Pulmonary artery endothelial cell (primary cell): ENCODE measurements at places on chromosomes 5 and 9.

DNA sequence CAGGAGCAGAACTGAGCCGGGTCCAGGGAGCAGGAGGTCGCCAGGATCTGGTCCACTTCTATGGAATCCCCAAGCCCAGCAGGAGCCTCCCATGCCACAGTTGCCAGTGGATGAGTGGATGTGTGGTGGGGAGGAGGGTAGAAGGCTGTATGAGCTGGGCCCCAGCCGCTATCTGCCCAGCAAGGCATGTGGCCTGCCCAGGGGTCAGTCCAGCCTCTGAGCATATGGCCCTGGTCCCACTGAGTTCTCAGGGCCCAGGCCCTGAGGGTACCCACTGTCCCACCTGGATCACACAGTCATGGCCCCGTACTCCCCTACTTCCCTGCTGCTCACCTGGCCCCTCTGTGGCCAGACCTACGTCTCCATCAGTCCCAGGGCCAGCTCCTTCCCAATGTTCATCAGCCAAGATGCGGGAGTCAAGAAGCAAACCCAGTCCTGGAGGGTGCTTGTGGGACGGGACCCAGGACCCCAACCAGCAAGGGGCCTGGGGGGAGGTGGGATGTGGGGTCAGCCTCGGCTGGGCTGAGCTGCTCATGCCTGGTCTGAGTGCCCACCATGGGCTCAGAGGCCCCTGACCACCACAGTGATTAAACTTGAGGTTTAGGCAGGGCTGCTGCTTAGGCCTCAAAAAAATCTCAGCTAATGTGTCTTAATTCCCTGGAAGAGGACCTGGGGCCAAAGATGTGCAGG is 152.7 kb downstream of the COL23A1 start:
- DNase-seq, result no peak

DNA sequence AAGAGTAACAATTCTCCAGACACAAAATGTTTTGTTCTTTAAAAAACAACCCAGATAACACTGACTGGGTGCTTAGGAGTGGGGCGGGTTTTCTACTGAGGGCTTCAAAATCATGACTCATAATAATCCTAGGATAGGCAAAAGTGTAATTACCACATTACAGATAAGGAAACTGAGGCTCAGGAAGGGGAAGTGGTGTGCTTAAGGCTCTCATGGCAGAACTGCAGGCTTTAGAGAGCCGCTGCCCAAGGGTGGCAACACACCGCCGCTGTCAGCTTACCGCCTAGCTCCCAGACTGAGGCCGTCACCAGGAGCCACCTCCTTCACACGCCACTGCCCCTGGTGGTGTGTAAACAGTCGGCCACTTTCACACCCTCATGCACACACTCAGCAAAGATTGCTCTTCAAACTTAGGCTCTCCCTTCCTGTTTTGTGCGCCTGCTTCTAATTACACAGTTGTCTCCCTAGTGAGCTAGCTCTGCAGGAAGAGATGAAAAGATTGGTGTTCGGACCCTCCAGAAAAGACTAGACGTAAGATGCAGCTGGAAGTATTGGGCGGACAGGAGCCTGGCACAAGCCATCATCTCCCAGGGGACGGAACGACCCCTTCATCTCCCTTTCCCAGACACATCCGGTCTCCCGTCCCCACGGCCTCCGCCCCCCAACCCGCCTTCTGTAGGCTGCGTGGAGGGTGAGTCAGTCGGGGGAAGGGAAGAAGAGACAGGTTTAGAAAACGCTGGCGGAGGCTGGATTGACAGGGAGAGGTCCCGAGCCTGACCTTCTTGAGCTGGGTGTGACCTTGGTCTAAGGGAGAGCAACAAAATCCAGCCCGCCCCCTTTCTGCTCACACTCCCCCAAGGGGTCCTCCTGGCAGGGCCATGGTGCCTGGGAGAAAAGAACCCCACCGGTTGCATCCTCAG is 162.7 kb downstream of the SYK start:
- no peak for DNase-seq

DNA sequence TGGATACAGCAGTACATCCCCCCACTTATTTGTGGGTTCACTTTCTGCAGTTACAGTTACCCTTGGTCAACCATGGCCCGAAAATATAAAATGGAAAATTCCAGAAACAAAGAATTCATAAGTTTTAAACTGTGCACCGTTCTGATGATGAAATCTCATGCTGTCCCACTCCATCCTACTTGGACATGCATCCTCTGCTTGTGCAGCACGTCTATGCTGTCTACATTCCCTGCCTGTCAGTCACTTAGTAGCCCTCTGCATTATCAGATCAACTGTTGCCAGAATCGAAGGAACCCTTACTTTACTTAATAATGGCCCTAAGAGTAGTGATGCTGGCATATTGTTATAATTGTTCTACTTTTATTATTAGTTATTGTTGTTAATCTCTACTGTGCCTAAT is 14.6 kb downstream of the MARCHF3 start:
- DNase-seq, result no peak

DNA sequence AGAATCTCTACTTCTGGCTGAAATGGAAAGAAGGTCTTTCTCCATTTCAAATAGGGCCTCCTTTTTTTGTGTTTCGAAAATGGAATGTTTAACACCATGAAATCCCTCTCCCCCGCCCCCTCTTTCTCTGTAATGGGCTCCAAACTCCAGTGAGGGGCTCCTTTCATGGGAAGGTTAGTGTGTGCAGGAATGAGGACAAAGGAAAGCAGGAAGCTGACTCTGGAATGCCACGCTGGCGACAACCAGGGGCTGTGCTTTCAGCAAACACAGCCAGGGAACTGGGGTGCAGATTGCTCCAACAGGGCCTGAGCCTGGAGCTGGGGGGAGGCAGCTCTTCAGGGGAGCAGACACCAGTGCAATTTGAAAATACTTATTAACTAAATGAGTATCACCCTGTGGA is 82.8 kb downstream of the CRB2 start:
- no peak for DNase-seq

- no peak for DNase-seq
Observed at GRCh38 chr9:83059417-83059816, 3.5 kb downstream of the RASEF start.

DNA sequence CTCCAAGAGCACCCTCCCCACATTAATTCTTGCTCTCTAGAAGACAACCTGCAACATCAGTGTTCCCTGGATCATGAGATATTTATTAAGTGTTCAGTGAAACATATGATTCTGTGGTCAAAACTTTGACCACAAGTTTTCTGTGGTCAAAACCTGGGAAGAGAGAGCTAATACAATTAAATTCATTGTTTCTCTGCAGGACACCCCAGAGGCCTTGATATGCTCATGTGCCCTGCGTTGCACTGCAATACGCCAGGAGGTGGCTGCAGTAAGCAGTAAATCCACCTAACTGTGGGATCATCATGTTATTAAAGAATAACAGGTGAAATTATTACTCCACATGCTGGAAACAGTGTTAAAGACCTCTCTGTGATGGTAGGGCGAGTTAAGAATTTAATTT is 109.3 kb upstream of the SPDL1 start:
- DNase-seq, result no peak

DNA sequence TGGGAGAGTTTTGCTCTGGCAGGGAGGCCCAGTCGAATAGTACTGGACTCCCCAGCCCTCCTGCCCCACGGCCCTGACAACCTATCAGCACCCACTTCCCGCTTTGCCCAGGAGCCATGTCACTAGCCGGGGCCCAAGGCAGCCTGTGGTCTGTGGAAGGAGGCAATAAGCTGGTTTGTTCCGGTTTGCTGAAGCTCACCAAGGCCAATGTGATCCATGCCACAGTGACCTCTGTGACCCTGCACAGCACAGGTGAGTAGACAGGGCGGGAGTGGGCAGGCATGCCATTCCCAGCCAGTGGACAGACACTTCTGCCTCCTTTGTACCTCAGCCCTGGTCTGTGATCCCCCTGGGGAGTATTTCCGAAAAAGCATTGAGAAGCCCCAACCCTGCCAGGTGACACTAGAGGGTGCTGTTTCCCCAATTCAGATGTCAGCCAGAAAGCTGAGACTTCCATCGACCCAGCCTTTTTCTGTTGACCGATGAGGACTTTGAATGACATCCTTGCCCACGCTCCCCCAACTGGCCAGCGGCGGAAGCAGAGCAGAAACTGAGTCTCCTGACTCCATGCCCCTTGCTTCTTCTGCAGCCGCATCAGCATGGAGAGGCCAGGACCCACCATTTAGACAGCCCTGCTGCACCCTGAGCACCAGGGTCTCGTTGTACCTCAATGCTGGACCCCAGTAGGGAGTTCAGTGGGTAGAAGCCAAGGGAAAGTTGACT is 9.6 kb downstream of the PCYOX1L start:
- DNase-seq, result no peak

DNA sequence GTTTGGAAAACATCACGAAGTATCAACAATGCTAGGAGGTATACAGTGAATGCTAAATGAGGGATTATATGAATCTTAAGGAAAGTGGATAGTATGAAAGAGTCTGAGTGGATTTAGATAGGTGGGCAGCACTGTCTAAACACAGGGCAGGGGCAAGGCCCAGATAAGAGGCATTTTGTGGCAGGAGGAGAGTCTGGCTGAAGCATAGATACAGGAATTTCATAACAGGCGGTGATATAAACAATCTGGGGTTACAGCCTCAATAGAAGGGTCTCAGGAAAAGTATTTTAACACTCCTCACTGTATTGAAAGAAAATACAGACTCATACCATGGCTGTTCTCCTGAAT is 96.9 kb downstream of the PLPP1 start:
- DNase-seq, result no peak

DNA sequence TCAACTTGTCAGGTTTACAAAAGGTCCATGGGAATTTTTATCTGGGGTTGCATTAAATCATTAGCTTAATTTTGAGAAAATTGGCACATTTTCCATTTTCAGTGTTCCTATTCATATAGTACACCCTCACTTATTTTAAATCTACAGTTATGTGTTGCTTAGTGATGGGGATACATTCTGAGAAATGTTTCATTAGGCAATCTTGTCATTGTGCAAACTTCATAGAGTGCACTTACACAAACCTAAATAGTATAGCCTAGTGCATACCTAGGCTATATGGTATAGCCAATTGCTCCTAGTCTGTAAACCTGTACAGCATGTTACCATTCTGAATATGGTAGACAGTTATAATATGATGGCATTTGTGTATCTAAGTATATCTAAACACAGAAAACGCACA is 19.8 kb upstream of the FAM151B start:
- DNase-seq, result no peak

- no peak for DNase-seq
Observed at GRCh38 chr5:154095904-154096303, 57.1 kb downstream of the MFAP3 start.

- no peak for DNase-seq
Observed at GRCh38 chr9:137630126-137630525, 11.3 kb downstream of the EHMT1 start.

DNA sequence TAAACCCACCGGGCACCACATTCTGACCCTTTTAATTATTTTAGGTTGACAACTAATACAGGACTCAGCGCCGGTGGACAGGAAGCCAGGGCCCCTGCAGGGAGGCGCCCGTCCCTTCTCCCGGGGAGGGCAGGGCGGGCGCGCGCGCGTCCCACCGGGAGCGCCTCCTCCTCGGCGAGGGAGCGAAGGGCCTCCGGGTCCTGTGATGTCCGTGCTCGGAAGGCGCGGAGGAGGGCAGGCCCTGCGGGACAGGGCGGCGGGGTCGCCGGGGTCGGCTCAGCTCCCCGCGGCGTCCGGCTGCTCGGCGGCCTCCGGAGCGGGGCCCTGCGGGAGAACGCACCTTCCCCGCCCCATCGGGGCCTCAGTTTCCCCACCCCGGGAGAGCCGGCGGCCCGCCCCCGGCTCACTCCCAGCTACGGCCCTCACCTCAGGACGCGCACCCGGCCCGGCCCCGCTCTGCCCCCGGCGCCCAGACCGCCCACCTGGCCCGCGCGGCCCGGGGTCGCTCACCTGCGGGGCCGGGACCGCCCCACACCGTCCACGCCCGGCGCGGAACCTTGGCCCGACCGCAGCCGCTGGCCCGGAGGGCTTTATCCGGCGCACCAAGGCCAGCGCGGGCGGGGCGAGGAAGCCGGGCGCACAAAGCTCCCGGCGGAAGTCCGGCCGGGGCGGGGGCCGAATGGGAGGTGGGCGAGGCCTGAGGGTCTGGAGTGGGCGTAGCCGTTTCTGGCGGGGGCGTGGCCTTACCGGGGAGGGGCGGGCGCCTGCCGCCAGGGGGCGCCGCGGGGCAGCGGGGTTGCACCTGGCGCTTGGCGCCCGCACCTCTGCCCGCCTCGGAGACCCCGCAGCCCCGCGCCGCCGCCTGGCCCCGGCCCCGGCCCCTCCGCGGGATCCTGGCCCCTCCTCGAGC is at the start of the genes EXD3 and NOXA1:
Gene EXD3 (minus strand): TSS at position 559 of the 910 bp plus-strand sequence. CDS start 27,805 bp downstream, outside the sequence.
Gene NOXA1 (plus strand): TSS at position 790 of the 910 bp plus-strand sequence. CDS start 137 bp downstream, outside the sequence.
- peak; percentile 63 for DNase-seq

GRCh38 chr9:38622951-38623350 is 2.6 kb upstream of the ANKRD18A start:
- no peak for DNase-seq

GRCh38 chr5:157120102-157120501 is 11.3 kb upstream of the HAVCR2 start:
- DNase-seq, result no peak

GRCh38 chr9:94826044-94826443 is 99.5 kb downstream of the AOPEP start:
- DNase-seq, result no peak

- DNase-seq, result no peak
Observed at GRCh38 chr9:106906129-106906528, 43.2 kb downstream of the ZNF462 start.

DNA sequence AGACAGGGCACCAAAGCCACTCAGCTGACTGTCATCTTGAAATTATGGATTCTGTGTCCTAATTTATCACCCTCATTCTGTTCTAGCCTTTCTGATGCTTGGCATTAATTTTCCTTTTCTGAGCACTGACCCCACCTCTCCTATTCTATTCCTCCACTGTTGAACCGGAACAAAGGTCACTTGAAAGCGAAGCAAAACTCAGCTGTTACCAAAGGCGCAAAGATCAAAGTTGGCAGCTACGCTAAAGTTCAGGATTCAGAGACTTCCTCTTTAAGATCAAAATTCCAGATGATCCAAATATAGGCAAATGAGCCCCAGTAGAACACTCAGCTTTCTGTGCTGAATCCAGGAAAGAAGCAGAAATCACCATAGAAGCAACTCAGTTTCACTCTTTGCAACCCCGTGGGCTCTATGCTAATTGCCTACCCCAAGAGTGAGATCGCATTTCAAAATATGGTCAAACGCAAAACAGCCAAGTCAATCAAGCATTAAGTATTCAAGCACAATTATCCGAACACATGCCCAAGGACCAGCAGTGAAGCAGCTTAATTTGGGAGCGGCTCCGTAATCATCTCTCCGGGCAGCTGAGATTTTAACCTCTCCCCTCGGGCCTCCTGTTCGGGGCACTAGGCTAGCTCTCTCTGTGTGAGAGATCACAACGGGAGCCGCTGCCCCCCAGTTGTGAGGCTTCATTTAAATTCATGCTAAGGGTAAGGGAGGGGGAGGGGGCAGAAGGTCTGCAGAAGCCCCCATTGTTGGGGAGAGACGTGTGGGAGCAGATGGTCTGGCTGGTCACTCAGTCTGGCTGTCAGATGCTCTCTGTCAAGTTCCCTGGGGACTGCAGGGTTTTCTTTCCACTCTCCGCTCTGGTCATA is 288.6 kb downstream of the ELAVL2 start:
- no peak for DNase-seq
